HFFc6 (cell line): ENCODE measurements at places on chromosomes 2 and 18.

GRCh38 chr2:128435576-128436478 is 117.2 kb upstream of the HS6ST1 start:
- DNase-seq = no peak

GRCh38 chr2:43099797-43100196 is 126.6 kb downstream of the ZFP36L2 start:
- no peak for DNase-seq

GRCh38 chr2:196804381-196804780 is 4.8 kb downstream of the C2orf66 start:
- peak; percentile 19 for DNase-seq

DNA sequence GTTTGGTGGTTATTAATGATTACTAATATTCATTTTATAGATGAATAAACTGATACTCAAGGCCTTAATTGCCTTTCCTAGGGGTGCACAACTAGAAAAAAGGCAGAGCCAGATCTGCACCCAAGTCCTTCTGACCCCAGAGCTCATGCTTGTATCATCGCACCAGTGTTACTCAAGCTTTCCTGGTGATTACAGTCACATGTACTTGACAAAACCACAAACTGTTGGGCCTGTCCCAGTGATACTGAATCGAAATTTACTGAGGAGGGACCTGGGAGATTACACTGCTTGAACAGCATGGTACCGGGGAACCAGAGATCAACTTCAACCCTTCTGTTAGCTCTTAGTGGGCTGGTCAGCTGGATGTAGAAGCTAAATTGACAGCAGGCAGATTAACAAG is 33.7 kb downstream of the FASTKD2 start:
- DNase-seq = no peak

DNA sequence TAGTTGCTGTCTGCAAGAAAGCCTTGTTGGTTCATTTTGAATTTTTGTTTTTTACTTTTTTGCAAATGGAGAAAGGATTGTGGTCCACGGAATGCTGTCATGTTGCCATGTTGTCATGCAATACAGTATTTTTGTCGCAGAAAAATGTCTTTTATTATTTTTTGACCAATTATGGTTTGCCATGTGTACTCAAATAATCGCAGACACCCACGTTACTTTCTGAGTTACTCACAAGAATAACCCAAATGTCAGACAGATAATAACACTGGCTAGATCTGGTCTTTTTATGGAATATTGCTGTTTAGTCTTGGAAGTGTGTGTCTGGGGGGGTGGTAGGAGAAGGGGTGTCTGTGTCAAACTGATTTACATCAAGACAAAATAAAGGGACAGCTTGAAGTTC is 188.9 kb downstream of the LTBP1 start:
- DNase-seq = peak; percentile 29

DNA sequence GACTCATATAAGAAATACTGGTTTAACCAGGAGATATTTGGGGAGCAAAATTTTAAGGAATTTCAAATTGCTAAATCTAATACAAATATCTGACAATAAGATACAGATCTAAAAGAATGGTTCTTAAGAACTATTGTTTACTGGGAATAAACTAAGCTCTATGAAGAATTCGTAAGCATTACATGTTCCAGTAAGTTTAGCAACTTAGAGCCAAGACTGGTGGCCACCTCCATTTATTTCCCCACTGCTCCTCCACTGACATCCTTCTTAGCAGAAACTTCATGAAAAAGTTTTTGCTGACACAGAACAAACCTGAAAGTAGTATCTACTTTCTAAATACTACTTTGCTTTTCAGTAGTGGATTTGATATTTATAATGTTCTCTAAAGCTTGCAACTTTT is 83.0 kb downstream of the ACSL3 start:
- peak; percentile 20 for DNase-seq

- peak; percentile 50 for DNase-seq
Measured at GRCh38 chr2:175187378-175187777, 5.9 kb upstream of the ATP5MC3 start.

GRCh38 chr2:85169581-85169980 is 36.4 kb downstream of the TCF7L1 start:
- DNase-seq = no peak

DNA sequence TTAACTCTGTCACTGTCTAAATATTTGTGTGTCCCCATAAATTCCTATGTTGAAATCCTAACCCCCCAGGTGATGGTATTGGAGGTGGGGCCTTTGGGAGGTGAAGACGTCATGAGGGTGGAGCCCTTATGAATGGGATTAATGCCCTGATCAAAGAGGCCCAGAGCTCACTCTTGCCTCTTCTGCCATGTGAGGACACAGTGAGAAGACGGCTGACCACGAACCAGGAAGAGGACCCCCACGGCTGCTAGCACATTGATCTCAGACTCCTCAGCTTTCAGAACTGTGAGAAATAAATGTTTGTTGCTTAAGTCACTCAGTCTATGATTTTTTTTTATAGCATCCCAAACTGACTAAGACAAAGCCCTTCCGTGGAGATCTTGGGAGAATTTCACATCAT is 71.2 kb downstream of the BCL2L11 start:
- no peak for DNase-seq

DNA sequence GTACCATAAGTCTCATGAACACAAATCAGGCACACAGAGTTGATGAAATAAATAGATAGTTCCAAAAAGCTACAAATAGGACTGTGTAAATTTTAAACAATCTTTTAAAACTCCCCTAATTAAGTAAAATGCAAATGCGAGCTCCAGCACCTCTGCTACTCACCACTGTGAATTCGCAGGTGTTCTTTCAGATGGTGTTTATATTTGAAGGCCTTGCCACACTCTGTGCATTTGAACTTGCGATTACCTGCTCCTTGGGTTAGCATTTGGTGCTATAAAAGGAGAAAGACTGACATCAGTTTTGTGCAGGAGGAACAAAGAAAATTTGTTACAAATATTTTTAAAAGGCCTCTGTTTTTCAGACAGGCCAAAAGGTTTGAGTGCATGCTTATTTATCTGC is 118.9 kb downstream of the ZEB2 start:
- no peak for DNase-seq

- peak; percentile 72 for DNase-seq
Measured at GRCh38 chr2:203683932-203684556, 22.4 kb upstream of the CD28 start.

- DNase-seq = no peak
Measured at GRCh38 chr18:8217051-8217564, 392.1 kb upstream of the RAB12 start.

DNA sequence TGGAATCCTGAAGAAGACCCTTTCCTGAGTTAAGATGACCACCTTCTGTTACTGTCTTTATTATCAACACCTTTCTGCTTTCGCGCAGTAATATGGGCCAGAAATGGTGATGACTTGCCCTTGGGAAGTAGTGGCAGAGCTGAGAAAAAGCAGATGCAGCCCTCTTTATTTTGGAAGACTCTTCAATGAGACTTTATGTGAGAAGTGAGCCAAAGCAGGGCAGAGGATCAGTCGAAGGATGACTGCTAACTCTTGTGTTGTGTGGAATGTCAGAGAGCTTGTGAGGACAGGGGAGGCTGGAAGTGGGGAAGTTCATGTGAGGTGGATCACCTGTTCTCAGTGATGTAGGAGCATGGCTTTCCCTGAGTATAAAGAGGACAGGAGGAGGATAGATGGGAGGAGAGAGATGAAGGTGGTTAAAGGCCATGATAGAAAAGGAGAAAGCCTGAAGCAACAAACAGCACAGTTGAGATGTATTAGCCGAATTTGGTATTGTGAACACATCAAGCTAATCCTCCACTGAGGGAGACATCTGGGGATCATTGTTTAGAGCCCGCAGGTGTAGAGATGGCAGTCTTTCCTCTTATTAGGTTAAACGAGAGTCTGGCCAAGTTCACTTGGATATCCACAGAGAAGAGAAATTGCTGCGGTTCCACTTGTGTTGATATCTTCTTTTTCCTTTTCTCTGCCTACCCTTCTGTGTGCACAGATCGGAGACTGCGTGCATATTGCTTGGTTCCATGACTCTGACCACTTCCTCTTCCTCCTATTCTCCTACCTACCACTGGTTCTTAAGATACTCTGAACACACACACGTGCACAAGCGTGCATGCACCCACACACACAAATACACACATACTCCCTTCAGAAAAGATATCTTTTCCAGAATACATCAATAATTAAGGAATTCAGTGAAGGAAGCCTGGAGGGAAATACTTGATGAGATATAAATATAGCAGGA is 67.4 kb downstream of the SLC9A2 start:
- no peak for DNase-seq

DNA sequence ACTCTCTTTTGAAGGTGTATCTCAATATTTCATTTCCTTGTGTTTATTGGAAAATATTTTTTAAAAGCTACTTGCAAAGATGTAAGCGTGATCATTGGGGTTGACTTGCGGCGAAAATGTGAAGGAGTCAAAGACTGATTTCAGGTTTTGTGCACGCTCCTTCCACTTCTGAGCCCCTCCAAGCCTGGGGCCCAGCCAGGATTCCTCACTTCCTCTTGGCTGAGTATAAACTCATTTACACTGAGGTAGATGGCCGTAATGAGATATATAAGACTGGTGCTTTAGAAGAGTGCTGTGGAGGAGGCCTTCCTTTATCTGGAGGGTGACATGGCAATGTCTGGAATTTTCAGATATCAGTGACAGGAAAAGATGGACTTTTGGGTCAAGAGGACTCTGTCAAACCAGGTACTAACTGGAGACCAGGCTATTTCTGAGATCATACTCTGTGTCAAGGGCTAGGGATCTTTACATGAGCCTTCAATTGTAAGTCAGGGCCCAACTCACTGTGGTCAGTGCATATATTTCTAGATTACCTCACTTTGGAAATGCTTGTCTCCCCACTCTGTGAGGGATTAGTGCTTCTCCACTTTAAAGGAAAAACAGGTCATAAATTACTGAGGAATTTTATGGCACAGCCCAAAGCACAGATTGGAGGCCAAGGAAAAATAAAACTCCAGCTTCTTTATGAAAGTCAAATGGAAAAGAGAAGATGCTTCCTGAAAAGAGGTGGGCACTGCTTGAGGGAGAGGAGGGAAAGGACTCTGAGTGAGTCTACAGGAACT is 22.8 kb downstream of the PRKCE start:
- DNase-seq = no peak

GRCh38 chr2:216911008-216911407 is 51.1 kb upstream of the TNP1 start:
- DNase-seq = no peak

DNA sequence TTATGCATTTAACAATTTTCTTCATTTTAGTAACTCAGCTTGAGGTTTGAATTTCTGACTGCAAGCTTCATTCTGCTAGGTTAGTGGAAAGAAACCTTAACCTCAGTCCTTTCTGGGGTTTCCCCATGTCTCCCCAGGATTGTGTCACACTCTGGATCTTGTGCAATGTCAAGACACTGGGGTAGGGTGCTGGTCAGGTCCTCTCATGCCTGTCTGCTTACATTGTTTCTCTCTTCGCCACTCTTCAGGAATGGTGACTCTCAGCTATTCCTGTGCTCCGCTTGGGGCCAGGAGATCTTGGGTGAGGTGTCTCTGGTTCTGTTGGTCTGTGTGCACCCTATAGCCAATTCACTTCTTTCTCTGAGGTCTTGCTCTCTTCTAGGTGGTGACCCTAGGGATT is 23.9 kb downstream of the CTLA4 start:
- DNase-seq = peak; percentile 2

GRCh38 chr18:26963292-26963691 is 97.8 kb upstream of the AQP4 start:
- no peak for DNase-seq

DNA sequence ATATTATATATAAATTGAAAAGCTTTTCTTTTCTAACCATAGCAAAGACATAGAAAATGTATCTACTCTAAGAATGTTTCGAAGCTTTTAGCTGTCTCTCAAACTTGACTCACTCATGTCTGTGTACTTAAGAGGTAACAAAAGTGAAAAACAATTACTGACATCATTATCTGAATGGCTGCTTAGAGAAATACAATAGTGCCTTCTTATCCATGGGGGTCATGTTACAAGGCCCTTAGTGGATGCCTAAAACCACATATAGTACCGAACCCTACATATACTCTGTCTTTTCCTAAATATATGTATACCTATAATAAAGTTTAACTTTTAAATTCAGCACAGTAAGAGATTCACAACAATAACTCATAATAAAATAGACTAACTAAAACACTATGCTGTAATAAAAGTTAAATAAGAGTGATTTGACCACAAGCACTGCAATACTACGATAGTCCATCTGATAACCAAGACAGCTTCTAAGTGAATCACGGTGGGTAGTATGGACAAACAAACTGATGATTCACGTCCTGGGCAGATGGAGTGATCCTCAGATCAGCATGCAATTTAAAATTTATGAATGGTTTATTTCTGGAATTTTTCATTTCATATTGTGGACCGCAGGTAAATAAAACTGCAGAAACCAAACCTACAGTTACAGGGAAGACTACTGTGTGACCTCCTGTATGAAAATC is 246.2 kb downstream of the XIRP2 start:
- DNase-seq = peak; percentile 79

- DNase-seq = no peak
Measured at GRCh38 chr2:239303711-239304532, 96.9 kb downstream of the HDAC4 start.

DNA sequence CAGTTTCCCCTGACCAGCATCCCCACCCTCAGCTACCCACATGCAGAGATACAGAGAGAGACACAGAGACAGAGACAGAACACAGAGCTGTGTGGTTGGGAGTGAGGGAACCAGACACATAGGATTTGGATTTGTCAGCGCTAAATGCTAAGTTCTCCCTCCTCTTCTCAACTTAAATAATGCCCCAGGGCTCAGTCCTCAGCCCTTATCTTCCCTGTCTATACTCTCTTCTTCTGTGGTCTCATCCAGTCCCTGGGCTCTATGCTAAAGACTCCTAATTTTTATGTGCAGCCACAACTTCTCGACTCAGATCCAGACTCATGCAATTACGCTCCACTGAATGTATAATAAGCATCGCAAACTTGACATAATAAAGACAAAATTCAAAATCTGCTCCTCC is 47.1 kb downstream of the COLEC12 start:
- no peak for DNase-seq

DNA sequence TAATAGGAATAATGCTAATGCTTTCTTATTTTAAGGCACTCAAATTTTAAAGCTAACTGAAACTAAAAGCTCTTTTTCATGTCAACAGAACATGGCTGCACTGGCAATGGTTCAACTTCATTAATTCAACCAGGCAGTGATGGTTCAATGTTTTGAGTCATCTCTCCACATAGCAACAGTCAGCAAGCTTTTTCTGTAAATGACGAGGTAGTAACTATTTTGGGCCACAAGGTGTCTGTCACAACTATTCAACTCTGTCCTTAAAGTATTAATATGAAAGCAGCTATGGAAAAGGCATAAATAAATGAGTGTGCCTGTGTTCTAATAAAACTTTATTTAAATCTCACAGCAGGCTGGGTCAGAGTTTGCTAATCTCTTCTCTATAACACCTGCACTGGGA is 1425.6 kb upstream of the PIK3C3 start:
- DNase-seq = no peak

DNA sequence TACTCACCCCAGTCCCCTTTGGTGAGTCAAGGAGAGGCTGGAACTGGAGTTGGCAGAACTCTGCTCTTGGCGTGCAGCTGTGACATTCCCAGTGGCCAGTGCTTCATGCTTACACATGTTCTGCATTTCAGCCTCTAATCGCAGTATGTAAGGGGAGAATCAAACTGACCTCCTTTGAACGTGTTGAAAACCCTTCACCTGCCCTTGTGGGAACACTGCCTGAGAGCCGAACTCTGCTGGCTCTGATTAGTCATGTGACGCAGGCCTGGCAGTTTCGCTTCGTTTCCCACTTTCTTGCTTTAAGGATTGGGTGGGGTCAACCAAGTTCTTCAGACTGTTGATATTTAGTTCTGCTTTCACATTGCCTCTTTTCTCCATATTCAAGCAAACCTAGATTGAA is 173.8 kb upstream of the BCL2L11 start:
- no peak for DNase-seq
